ENCODE measurements at places on chromosomes 4 and X.

DNA sequence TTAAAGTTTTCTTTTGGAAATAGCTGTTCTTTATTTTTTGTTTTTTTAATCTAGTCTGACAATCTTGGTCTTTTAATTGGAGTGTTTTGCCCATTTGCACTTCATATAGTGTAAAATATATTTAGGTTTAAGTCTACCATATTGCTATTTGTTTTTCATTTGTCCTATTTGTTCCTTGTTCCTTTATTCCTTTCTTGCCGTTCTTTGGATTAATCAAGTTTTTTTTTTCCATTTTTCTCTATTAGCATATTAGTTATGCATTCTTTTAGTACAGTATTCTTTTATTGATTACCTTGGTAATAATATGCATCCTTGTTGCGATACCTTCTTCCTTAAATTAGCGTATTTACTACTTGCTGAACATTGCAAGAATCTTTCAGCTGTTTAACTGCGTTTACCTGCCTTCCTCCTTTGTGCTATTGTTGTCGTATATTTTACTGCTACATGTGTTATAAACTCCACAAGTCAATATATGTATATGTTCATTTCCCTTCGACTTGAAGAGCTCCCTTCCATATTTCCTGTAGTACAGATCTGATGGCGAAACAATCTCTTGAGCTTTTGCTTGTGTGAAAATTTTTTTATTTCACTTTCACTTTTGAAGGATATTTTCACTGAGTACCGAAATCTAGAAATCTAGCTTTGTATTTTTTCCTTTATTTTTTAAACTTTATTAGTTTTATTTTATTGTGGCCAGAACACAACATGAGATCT lies 23.9 kb upstream of the RNF212 start:
- no peak for DNase-seq
- H3K27me3 ChIP-seq: peaks cover 25% of the 10 kb centered on the region
- H3K4me3 ChIP-seq: peak overlapping the region; percentile 83
- H3K4me1 ChIP-seq: peaks cover 18% of the 10 kb centered on the region
- H3K27ac ChIP-seq: peak overlapping the region; percentile 73
- no peaks in the 10 kb centered on the region for H3K36me3 ChIP-seq

GRCh38 chr4:77010841-77011354 lies 61.3 kb downstream of the SEPTIN11 start:
- DNase-seq: no peak
- peaks cover 72% of the 10 kb centered on the region for H3K27me3 ChIP-seq
- H3K4me3 ChIP-seq: no peak overlapping the region
- peaks cover 30% of the 10 kb centered on the region for H3K4me1 ChIP-seq
- no peaks in the 10 kb centered on the region for H3K36me3 ChIP-seq

GRCh38 chrX:106728337-106728736 lies 1.8 kb downstream of the RNF128 start:
- H3K27ac ChIP-seq: no peak overlapping the region
- H3K4me3 ChIP-seq: no peak overlapping the region
- H3K4me1 ChIP-seq: no peaks in the 10 kb centered on the region
- peaks cover 47% of the 10 kb centered on the region for H3K27me3 ChIP-seq
- H3K36me3 ChIP-seq: no peaks in the 10 kb centered on the region

- no peaks in the 10 kb centered on the region for H3K36me3 ChIP-seq
- no peak overlapping the region for H3K27ac ChIP-seq
- DNase-seq: no peak
- H3K27me3 ChIP-seq: no peaks in the 10 kb centered on the region
Observed at GRCh38 chr4:71288875-71289274, 49.9 kb upstream of the SLC4A4 start.

GRCh38 chr4:139712882-139713281 lies 47.3 kb downstream of the MGST2 start:
- no peak for DNase-seq
- H3K36me3 ChIP-seq: peaks cover 5% of the 10 kb centered on the region
- H3K27me3 ChIP-seq: no peaks in the 10 kb centered on the region
- no peak overlapping the region for H3K27ac ChIP-seq
- H3K4me1 ChIP-seq: peaks cover 4% of the 10 kb centered on the region

DNA sequence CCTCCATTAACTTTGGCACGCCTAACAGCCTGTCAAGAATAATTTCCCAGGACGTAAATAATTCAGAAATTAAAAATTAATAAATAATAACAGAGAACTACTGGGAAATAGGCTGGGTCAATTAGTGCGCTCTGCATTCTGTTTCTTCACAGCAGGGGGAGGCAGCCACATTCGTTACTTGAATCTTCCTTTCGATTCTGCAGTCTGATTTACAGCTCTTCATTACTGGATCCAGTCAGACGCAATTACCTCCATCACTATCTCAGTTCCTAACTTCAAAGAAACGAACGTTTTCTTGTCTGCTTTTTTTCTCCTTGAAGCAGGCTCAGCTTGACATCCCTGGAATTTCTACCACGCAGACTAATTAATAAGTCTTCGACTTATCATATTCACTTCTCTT lies 9.0 kb upstream of the RPL34 start:
- no peaks in the 10 kb centered on the region for H3K27me3 ChIP-seq
- peaks cover 42% of the 10 kb centered on the region for H3K36me3 ChIP-seq
- peaks cover 3% of the 10 kb centered on the region for H3K4me1 ChIP-seq
- H3K27ac ChIP-seq: no peak overlapping the region
- H3K4me3 ChIP-seq: no peak overlapping the region

All from activated T-helper 2 cell treated with anti-CD3 and anti-CD28 coated beads, Interferon-gamma antibody, Interleukin-2, Interleukin-4, amounts not matched to agents 10 μg/mL and 5 μg/mL and 100 μg/mL, durations not matched to agents 14 hours and 24 hours and 36 hours (primary cell).